ENCODE measurements at places on chromosomes 11 and 22.

DNA sequence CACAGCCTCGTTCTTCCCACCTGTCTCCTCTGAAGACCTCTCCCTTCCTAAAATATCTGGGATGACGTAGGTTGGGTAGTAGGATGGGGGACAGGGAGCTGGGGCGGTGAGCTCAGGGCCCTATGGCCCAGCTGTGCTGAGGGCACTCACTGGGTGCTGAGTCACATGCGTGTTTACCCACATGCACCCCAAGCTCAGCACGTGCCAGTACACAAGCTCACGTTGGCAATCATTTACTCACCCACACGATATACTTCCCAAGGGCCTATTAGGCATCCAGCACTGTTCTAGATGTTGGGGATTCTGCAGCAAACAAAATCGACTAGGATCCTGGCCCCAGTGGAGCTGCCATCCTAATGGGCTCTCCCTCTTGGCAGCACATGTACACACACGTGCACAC, 28.7 kb downstream of the ARAP1 start:
- DNase-seq = no peak

- DNase-seq = no peak
Observed at GRCh38 chr22:40922484-40923303, 28.5 kb upstream of the RBX1 start.

DNA sequence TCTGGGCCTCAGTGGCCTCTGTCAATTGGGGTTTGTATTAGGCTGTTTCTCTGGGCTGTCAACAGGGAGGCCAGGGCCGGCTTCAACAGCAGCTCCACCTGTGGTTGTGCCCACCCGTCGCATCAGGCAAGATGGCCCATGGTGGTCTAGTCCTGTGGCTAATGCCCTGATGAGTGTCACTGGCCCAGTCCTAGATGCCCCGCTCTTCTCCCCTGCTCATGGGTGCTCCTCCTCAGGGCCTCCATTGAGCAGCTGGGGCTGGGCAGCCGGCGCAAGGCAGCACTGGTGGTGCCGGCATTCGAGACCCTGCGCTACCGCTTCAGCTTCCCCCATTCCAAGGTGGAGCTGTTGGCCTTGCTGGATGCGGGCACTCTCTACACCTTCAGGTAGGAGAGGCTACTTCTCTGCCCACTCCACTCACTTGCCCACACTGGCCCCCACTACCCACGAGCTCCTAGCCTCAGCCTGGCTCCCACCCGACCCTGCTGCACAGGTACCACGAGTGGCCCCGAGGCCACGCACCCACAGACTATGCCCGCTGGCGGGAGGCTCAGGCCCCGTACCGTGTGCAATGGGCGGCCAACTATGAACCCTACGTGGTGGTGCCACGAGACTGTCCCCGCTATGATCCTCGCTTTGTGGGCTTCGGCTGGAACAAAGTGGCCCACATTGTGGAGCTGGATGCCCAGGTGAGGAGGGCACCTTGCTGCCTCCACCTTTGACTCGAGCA, 5.4 kb downstream of the LARGE2 start:
- DNase-seq = no peak

- no peak for DNase-seq
Observed at GRCh38 chr11:17985517-17985916, 27.3 kb downstream of the SERGEF start.

GRCh38 chr22:42644422-42645340, 4.3 kb upstream of the ATP5MGL start:
- no peak for DNase-seq

- DNase-seq = no peak
Observed at GRCh38 chr11:20008190-20008870, 151.9 kb downstream of the DBX1 start.

GRCh38 chr11:27012234-27012921, 18.5 kb downstream of the FIBIN start:
- DNase-seq = no peak

GRCh38 chr11:101528541-101528940, 55.3 kb downstream of the TRPC6 start:
- no peak for DNase-seq

- no peak for DNase-seq
Observed at GRCh38 chr11:93648158-93648557, 13.3 kb upstream of the CEP295 start.

GRCh38 chr22:36277482-36278291, 24.8 kb downstream of the APOL1 start:
- DNase-seq = peak; percentile 57

DNA sequence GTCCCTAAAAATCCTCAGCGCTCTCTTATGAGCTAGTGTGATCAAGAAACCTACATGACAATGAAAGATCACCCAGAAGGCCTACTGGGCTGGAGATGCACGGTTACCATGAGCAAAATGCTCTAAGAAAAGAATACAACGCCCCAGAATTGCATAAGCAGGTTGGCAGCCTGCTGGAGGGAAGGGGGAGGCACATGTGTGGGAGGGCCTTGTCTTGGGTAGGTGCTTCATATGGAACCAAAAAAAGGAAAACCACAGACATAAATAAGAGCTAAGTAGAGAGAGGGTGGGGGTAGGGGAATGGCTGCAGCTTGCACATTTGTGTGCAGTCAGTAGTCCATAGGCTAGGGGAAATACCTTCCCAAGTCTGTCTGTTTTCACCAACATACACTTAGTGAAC, 2.8 kb downstream of the SIAE start:
- peak; percentile 12 for DNase-seq

- no peak for DNase-seq
Observed at GRCh38 chr22:41919357-41920224, 4.7 kb upstream of the SHISA8 start.

GRCh38 chr22:43520632-43521039, 108.8 kb downstream of the MPPED1 start:
- no peak for DNase-seq

DNA sequence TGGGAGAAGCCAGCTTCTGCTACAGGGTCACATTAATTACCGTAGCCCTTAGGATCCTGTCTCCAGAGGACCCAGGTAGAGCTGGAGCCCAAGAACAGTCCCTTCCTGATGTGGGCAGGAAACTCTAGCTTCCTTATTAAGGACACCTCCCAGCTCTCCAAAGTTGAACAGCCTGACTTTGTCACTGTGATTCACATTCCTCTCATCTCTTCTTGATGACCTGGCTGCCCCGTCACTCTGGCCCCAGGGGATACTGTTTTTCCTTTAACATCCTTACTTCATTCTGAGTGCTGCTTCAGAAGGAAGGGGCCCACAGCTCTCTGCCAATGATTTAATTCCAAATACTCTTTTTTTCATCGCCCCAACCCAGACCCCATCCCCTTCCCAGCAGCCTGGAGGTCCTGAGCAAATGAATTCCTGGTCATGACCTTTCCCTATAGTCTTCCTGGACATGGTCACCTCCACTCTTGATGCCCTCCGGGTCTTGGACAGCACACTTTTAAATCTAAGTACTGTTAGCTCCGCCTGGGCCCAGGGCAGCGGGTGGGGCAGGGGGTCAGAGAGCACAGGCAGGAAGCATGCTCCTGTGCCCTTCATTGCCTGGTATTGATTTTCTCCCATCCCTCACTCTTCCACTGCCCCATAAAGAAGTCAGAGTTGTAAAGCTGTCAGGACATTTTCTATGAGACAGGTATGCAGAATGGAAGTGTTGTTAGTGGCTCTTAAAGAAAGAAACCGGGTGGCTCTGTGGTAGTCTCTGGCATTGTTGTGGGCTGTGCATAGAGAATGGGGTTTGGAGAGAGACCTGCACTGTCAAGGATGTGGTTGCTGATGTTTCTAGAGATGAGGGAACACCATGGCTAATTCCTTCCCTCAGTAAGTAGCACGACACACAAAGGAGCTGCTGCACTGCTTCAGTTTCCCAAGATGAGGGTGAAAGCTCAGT, 22.3 kb upstream of the SPON1 start:
- no peak for DNase-seq

DNA sequence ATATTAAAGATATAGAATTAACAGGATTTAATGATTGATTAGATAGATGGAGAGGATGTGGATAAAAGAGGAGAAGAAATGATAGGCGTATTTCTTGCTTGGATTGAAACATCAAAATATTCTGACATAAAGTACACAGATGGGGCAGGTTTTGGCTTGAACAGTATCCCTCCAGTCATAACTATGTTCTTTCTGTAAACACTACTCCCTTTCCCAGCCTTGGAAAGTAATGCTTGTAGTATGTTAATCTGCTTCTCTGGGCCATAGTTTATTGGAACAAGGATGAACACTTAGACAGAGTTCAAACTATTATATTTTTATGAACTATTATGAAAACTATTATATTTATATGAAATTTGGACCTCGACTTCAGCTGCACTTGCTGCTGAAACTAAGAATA, 419.2 kb downstream of the AASDHPPT start:
- DNase-seq = no peak

GRCh38 chr11:1887451-1888346, 4.0 kb downstream of the PRR33 start:
- DNase-seq = no peak

- no peak for DNase-seq
Observed at GRCh38 chr11:106288057-106288456, 210.6 kb downstream of the AASDHPPT start.

DNA sequence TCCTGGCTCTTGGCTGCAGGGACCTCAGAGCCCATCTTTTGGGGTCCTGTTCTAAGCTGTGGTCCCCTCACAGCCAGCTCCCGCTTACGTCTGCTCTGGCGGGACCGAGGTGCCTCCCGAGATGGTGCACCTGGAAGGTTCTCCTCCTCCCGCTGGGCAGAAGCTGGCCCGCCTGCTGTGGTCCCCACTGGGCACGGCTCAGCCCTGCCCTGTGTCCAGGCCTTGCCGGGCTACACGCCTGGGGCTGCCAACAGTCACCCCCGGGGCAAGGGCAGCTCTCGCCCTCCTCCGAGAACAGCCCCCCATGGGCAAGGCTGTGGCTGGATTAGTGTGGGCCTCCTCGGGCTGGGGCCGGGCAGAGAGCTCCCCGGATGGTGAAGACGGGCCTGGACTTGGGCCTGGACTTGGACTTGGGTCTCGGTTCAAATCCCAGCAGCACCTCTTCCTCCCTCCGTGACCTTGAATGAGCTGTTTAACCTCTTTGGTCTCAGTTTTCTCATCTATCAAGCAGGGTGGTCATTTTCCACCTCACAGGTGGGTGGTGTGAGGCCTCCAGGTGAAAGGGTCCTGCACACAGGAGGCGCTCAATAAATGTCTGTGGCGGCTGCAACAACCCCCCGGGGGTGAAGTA, 998 bp downstream of the BAIAP2L2 start:
- DNase-seq = no peak

GRCh38 chr11:110524238-110524637, 94.5 kb downstream of the FDX1 start:
- DNase-seq = no peak

DNA sequence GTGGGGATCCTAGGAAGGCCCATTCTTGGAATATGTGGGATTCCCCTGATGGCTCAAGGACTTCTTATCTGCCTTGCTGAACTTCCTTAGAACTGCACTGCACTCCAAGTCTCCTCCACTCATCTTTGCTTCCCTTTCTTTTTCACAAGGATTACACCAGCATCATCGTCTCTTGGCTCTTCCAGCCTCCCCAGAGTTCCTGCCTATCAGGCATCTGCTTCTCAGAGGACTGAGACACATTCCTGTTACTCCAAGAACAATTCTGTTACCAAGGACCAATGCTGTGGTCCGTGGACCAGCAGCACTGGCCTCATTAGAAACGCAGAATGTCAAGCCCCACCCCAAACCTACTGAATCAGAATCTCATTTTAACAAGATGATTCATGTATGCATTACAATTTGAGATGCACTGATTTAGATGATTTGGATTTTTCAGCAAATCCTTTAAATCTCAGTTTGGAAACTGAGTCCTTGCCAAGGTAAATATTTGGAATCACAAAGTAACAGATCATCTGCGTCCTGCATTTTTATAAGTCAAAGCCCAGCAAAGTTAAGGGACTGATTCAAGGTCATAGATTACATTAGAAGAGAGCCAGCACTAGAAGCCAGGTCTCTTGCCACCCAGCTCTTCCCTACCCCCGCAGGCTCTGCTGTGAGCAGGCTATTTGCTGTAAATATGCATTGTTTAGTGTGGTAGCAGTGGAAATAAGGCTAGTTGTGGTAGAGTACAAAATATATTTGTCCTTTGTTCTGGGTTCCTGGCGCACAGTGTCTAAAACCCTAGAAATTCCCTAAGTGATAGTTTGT, 110.9 kb downstream of the SWAP70 start:
- DNase-seq = no peak

Measured in stimulated activated CD4-positive, alpha-beta T cell treated with anti-CD3 and anti-CD28 coated beads, TNF-alpha, amount 100 ng/mL, for 24 hours (primary cell).